Cerebellar nuclear complex (tissue), 1 donor: ENCODE measurements at places on chromosomes 6 and 20.

DNA sequence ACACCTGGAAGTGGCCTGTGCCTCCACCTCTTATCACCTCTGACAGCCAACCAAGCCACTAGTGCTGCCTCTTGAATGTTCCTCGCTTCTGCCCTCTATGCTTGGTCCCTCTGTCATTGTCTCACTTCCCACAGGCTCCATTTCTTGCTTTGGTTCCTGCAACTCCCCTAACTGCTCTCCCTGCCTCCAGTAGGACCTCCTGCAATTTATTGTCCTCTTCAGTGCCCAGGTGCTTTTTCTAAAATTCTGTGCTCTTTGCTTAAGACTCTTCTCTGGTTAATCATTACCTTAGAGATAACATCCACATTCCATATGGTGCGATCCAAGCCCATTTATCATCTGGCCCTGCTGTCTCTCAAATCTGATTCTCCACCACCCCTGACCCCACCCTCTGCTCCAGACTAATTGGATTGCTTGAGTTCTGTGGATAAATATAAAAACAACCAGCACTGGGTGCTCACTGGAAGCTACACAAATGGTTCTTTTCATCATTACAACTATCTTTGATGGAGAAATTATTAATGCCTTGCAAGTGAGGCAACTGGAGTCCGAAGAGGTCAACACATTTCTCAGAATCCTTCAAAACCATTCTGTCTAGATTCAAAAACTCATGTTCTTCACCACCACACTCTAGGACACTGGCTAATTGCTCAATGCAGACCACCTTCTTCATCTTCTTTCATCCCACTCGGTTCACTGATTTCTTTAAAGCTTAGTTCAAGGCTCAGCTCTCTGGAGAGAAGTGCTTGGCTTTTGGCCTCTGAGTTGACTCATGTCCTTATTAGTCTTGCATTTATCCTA lies 47.2 kb downstream of the FOXA2 start:
- no peak for DNase-seq

GRCh38 chr6:161584051-161584450 lies 310.2 kb upstream of the AGPAT4 start:
- no peak for DNase-seq

DNA sequence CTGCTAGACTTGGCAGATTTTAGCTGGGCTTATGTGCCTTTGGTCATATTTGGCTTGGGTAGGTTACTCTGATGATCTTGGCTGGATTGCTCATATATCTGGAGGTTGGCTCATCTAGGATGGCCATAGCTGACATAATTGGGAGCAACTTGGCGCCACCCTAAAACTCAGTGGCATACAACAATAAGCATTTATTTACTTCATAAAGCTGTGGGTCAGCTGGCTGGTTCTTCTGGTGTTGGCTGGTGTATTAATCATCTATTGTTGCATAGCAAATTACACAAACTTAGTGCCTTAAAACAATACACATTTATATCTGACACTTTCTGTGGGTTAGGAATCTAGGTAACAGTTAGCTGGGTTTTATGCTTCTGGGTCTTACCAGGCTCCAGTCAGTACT lies 297.3 kb upstream of the JAG1 start:
- DNase-seq = no peak

GRCh38 chr6:130978180-130978579 lies 84.9 kb downstream of the EPB41L2 start:
- no peak for DNase-seq
